Adrenal gland (tissue), 19 donors: ENCODE measurements at places on chromosomes 2 and 18. TPM values are rescaled to one million over a fixed set of nuclear protein-coding genes. Genes with fewer than 3 reads are reported as not detected.

- H3K27me3 ChIP-seq: no peaks in the 10 kb centered on the region
- no peak overlapping the region for H3K27ac ChIP-seq
- H3K36me3 ChIP-seq: no peaks in the 10 kb centered on the region
- H3K4me3 ChIP-seq: no peak overlapping the region
- no peaks in the 10 kb centered on the region for H3K4me1 ChIP-seq
- DNase-seq: no peak
Observed at GRCh38 chr2:240655931-240656886, 26.5 kb downstream of the AQP12B start.

DNA sequence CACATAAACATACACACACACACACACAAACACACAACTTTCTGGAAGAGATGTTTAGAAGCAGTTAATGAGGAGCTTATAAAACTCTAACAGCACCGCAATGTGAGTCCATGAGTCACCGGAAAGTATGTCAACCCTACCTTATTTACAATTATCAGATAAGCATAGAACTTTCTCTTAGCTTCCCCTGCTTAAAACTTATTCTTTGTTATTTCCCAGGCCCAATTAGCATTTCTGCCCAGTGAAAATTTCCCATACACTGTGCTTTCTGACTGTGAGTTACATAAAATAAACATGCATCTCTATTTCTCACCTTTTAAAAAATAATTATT, 737.6 kb downstream of the LRP1B start:
- no peaks in the 10 kb centered on the region for H3K4me1 ChIP-seq
- no peak overlapping the region for H3K4me3 ChIP-seq
- no peaks in the 10 kb centered on the region for H3K27me3 ChIP-seq
- H3K27ac ChIP-seq: no peak overlapping the region

DNA sequence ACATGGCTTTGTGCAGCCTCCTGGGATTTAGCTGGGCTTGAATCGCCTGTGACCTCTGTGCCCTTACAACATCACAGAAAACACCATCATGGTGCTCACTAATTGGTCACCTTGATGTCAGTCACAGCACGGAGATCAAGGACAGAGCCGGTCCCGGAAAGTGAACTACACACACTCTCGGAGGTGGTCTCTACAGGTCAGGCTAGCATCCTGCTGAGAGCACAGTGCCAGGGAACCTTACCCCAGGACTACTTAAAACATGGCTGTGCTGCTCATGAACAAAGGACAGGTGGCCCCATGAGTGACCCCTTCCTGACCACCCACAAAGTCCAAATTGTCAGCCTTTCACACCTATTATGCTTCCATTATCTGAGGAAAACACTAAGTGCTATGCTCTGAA, 1782.1 kb upstream of the CELF4 start:
- H3K27ac ChIP-seq: no peak overlapping the region
- DNase-seq: no peak
- H3K27me3 ChIP-seq: no peaks in the 10 kb centered on the region
- no peaks in the 10 kb centered on the region for H3K4me1 ChIP-seq
- no peaks in the 10 kb centered on the region for H3K36me3 ChIP-seq

Gene MARCHF4
- total RNA-seq: 0.96 TPM

Gene DHX57
- total RNA-seq: 9.4 TPM

Gene LOXL3
- 10.1 TPM for total RNA-seq

DNA sequence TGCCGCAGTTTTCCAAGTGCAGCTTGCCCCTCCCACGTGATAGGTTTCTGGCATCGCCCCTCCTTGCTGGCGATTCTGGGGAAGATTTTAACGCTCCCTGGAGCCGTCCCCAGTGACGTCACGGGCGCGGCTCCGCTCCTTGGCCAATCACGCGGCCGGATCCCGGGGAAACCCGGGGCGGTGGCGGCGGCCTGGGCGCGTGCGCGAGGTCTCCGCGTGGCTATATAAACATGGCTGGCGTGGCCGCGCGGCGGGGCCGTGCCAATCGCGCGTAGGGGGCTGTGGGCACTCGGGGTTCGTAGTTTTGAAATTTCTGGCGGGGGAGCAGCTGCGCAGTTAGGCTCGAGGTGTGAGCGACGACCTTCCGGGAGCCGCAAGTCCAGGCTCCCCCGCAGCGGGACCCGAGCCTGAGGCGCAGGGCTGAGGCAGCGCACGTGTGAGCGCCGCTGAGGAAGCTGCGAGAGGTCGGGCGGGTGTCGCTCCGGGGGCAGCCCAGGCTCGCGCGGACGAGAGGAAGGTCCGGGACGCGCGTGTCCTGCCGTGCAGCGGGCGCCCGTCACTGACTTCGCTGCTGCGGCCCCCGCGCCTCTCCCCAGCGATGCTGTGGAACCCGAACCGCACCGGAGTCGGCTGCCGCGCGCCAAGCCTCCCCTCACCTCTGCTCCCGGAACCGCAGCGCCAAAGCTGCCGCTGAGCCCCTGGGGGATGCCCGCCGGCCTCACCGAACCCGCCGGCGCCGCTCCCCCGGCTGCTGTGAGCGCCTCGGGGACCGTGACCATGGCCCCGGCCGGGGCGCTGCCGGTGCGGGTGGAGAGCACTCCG, at the start of gene TAF4B:
Gene TAF4B (plus strand): TSS at position 217 of the 822 bp plus-strand sequence. CDS start 489 bp downstream, at position 706.
- DNase-seq: peak; percentile 96
- no peaks in the 10 kb centered on the region for H3K36me3 ChIP-seq
- H3K27ac ChIP-seq: peak within 1 kb of the TSS; percentile 69
- H3K4me1 ChIP-seq: peaks cover 6% of the 10 kb centered on the region
- H3K27me3 ChIP-seq: no peaks in the 10 kb centered on the region

Gene TDRD15
- total RNA-seq: 0.11 TPM

Gene KCNS3
- total RNA-seq: 0.91 TPM

Gene LYG2
- total RNA-seq: not detected

DNA sequence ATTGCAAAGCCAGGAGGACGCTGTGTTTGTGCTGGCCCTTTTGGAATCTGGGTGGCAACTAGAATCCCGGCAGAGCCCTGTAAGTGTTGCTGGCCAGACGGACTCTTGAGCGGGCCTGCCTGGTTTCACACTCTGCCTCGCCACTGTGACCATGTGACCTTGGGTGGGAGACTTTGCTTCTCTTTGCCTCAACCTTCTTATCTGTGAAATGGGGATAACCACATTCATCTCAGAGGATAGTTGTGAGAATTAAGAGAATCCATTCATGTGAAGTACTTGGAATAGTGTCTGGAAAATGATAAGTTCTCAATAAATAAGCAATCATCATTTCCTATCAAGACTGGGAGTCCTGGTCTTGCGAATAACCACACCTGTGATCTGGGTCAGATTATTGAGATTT, 105.6 kb downstream of the LIPG start:
- DNase-seq: no peak
- H3K27ac ChIP-seq: no peak overlapping the region
- H3K4me1 ChIP-seq: no peaks in the 10 kb centered on the region
- H3K36me3 ChIP-seq: no peaks in the 10 kb centered on the region

- no peak overlapping the region for H3K4me3 ChIP-seq
- DNase-seq: no peak
- H3K27me3 ChIP-seq: no peaks in the 10 kb centered on the region
Observed at GRCh38 chr18:74288041-74288440, 3.7 kb downstream of the CYB5A start.

DNA sequence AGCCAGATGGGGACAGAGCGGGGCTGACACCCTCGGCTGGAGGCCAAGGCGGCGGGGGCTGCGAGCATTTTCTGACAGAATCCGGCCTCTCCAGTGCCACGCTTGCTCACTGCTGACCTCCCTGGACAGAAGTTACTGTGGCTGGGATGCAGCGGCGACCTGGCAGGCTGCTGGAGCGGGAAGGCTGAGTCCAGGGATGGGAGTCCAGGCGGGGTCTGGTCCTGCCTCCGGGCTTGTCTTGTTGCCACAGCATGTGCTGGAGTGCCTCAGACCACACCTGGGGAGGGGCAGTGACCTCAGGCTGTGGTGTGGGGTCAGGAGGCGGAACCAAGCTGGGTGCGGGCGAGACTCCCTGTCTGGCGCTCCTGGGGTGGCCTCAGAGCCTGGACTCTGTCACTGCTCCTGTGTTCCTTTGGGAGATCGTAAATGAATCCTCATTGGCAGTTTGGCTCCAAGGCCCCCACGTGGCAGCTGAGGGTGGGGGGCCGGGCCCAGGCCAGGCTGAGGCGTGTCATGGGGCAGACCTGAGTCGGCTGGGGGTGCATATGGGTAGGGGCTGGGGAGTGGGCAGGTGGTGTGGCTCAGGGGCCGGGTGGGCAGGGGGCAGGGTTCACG, 5.5 kb downstream of the BOK start:
- DNase-seq: no peak
- H3K27ac ChIP-seq: no peak overlapping the region
- H3K36me3 ChIP-seq: no peaks in the 10 kb centered on the region
- H3K27me3 ChIP-seq: no peaks in the 10 kb centered on the region
- peaks cover 12% of the 10 kb centered on the region for H3K4me1 ChIP-seq
- H3K4me3 ChIP-seq: no peak overlapping the region

Gene BMP10
- total RNA-seq: not detected

- H3K4me1 ChIP-seq: no peaks in the 10 kb centered on the region
- no peak for DNase-seq
- no peak overlapping the region for H3K4me3 ChIP-seq
- H3K27me3 ChIP-seq: no peaks in the 10 kb centered on the region
- no peak overlapping the region for H3K27ac ChIP-seq
Observed at GRCh38 chr2:10246831-10247230, 55.9 kb upstream of the HPCAL1 start.

Gene REG3G
- total RNA-seq: not detected

DNA sequence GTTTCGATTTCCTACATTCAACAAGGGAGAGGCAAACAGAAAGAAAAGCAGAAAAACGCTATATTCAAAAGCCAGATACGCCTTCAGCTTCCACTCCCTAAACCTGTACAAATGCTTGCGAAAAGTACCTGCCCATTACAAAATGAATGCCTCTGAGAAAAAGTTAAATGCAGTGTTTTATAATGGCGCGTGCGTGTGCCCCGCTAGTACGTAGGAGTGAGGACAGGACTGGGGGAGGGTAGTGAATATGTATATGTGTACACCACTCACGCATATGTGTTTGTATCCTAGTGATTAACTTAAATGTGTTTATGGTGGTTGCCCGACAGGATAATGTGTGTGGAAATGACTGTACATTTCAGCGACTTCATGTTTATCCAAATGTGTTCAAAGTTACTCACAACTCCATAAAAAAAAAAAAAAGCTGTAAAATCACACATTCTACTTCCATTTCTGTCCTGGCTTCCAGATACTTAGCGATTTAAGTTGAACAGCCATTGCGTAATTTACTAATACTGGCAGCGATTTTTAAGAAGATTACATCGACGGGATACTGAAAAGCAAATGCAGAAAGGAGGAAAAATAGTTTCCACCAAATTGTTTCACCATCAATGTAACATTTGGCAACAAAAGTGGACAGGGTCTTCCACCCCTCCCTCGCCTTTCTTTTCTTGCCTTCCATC, 1.3 kb downstream of the NEUROD1 start:
- H3K36me3 ChIP-seq: no peaks in the 10 kb centered on the region
- H3K4me3 ChIP-seq: no peak overlapping the region

DNA sequence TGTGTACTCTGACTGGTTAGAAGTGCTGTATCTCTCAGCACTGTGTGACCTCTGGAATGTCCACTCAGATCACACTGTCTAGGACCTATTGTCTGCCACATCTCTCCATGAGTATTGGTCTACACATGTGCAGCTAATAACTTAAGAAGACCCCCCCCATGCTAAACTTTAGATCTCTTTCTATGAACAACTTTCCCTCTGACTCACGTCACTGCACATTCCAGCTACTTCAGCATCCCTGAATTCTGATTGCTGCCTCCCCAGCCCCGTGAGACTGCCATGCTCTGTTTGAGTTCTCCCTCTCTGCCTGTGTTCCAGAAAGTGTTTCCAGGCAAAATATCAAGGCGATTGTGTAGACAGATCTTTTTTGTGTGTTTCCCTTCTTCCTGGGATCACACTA, 41.8 kb downstream of the RAPGEF4 start:
- no peaks in the 10 kb centered on the region for H3K4me1 ChIP-seq
- no peak overlapping the region for H3K27ac ChIP-seq

Gene IL36G
- total RNA-seq: not detected

DNA sequence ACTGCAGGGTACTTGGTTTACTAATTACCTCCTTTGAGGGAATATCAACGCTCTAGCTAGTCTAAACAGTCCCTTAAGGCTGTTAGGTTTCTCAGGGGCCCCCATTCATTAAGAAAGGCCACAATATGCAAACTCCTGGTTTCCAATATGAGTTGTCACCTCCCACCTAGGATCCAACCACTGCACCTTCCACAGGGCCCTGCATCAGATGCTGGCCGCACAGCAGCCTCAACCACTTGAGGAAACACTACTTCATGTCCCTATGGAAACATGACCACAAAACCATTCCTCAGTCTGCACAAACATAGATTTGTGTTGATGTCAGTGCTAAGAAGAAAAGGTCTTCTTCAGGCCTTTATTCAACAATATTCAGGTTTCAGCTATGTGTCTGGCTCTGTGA, 40.9 kb downstream of the STAT4 start:
- no peak overlapping the region for H3K4me3 ChIP-seq
- H3K27me3 ChIP-seq: no peaks in the 10 kb centered on the region
- H3K4me1 ChIP-seq: no peaks in the 10 kb centered on the region
